Stimulated activated CD8-positive, alpha-beta memory T cell treated with anti-CD3 and anti-CD28 coated beads, Interleukin-7, amount 100 ng/mL, for 4 hours (primary cell): ENCODE measurements at places on chromosomes 7 and 10.

- DNase-seq = no peak
Observed at GRCh38 chr7:108503112-108504026, 22.6 kb downstream of the PNPLA8 start.

- DNase-seq = peak; percentile 26
Observed at GRCh38 chr7:131501422-131501821, 55.0 kb downstream of the PODXL start.

- peak; percentile 58 for DNase-seq
Observed at GRCh38 chr7:17144322-17144721, 154.1 kb upstream of the AHR start.

GRCh38 chr10:67663449-67664087 lies 32.4 kb downstream of the CTNNA3 start:
- no peak for DNase-seq

DNA sequence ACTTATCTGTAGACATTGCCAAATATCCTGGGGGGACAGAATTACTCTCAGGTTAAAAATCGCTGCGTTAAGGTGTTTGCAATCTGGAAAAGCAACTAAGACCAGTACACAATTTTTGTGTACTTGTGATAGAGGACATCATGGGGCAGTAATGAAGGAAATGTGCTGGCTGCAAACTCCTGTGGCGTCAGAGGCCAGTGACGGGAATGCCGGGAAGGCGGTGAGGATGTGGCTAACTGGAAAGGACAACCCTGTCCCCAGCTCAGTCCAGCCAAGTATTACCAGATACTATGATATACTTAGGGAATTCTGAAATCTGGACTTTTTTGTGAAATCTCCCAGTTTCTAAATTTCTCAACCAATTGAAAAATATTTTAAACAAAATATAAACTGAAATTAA lies 103.1 kb upstream of the NANOS1 start:
- DNase-seq = no peak

- DNase-seq = no peak
Observed at GRCh38 chr10:31762316-31762715, 166.3 kb downstream of the ARHGAP12 start.

GRCh38 chr10:96466-96865 lies 38.8 kb upstream of the ZMYND11 start:
- no peak for DNase-seq

GRCh38 chr7:125355899-125356298 lies 426.3 kb upstream of the POT1 start:
- no peak for DNase-seq

DNA sequence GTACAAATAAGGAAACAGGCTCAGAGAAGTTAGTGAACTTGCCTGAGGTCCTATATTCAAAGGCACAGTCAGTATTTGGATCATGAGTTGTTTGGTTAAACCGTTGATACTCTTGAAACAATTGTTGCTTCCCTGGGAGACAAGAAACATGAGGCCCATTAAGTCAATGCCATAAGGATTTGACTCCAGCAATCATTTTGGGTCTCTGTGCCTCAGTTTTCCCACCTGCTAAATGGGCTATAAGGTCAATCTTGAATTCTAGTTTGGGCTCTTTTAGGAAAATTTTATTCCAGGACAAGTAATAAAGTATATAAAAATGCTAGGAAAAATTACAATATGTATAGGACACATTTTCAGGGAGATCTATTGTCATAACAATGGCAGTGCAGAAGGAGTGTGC lies 202.1 kb downstream of the TMEM26 start:
- DNase-seq = no peak

DNA sequence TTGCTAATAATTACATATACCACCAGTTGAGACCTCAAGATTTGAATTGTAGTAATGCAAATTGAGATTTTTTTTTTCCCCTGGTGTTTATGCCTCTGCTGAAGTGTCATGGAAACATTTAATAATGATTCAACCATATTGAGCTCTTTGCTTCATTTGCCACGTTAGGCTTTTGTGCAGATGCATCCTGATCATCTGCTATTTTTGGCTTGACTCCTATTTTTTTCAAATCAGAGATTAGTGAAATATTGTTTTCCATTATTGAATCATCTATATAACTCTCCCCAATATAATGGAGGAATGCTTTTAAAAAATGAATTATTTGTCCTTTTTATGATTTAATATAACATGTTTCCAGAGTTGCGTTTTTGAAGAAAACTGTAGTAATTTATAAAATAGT lies 115.1 kb downstream of the SRI start:
- DNase-seq = no peak

DNA sequence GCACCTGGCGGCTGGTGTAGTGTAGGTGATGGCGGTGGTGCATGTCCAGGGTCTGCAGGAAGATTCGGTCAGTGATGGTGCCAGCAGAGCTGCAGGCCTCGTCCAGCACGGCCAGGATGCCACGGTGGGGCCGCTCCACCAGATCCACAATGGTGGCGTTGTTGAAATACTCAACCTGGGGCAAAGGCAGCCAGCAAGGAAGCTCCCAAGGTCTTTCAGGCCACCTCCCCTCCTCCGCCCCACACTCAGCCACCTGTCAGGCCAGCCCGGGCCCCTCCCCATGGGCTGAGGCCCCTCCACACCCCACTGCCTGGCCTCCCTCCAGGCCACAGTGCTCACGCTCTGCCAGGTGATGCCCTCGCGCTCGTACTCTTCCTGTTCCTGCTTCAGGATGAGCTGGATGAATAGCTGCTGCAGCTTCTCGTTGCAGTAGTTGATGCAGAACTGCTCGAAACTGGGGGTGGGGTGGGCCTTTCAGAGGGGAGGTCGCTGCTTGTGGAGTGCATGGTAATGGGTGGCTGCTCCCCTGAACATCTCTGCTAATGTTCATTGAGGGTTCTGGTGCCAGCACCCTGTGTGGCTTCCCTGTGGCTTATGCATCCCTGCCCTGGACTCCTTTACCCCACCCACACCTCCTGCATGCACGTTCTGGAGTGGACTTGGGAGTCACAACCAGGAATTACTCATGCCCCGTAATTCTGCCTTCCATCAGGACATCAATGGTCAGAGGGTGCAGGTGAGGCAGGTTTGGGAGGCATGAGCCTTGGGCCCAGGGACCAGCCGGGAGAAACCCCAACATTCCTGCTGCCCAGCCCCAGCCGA lies 8.9 kb downstream of the MYO1G start:
- no peak for DNase-seq

GRCh38 chr10:32338262-32338661 lies 8.7 kb downstream of the EPC1 start:
- no peak for DNase-seq

- no peak for DNase-seq
Observed at GRCh38 chr7:128858380-128859231, 4.0 kb upstream of the ATP6V1F start.

GRCh38 chr10:8444630-8445029 lies 390.1 kb downstream of the GATA3 start:
- DNase-seq = peak; percentile 34

DNA sequence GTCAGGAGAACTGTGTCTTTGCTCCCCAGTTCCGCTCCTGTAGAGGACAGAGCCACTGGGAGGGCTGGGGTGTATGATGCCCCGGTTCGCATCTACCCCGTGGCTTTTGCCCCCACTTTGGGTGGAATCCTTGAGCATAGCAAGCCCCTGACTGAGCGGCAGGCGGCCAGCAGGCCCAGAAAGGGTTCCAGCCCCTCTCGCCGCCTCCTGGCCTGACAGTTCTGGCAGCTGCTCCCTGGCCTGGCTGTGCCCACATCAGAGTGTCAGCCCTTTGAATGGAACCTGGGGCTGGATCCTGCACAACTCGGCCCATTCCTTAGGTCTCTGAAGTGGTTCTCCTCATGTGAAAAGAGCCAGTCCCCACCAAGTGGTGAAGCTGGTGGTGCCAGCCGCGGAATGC lies 106.7 kb downstream of the GRK5 start:
- no peak for DNase-seq

- no peak for DNase-seq
Observed at GRCh38 chr7:83366629-83367028, 203.9 kb upstream of the PCLO start.

DNA sequence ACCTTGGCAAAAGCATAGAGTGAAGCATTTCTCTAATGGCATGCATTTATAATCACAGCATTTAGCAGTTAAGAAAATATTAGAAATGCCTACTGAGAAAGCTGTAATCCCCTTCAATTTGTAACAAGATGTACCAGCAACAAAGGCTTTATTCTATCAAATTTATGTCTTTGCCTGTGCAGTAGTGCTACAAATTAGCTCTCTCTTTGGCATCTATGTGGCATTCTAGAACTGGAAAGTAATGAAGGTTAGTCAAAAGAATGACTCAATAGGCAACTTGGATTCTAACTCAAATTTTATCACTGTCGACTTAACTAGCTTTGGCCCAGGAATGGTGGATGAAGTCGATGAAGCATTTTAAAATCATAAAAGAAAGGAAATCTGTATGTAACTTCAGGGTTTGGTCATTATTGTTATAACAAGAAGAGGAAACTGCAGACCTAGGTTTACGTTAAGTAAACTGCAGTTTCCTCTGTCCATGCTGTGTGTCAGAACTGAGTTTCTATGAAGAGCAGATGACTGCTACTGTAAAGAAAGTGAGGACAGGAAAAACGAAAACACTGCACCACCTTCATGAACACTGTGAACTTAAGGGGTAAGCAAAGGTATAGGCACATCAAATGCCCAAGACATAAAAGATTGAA lies 140.0 kb downstream of the RAPGEF5 start:
- no peak for DNase-seq

- no peak for DNase-seq
Observed at GRCh38 chr7:18572154-18572553, 76.6 kb downstream of the HDAC9 start.

DNA sequence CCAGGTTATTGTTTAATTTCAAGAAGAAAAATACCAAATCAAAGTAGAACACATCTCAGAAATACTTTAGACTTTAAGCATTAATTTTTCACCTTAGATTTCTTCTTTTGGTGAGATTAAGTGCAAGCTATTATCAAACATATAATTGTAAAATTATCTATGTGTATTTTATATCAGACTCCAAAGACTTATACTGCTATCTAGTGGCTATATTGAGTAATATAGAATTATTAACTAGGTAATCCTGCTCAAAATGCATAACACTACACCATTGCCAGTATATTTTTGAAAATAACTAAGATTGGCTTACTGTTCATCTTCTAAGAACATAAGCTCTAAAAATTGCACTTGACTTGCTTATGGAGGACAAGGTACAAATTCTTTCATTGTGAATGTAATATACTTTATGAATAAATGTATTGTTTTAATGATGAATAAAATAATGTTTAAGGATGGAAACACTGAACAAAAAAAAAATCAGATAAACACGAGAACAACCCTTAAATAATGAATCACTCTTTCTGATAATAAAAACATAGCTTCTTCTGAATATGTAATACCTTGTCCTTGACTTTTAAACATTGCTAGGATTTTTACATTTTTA lies 86.7 kb upstream of the GNAI1 start:
- DNase-seq = no peak

DNA sequence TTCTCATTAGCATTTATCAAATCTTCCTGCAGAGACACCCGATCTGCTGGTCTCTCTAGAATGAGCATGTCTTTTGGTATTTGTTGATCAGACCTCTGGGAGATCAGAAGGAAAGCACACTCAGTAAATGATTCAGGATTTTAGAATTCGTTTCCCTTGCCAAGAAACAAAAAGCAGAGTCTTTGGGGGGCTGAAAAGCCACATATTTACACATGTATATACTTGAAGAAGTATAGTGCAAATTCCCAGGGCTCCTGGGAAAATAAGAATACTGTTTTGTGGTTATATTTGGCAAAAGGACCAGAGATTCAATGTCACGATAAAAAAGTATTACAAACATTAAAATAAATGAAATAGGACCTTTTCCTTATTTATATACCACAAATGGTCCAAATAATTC lies 100.2 kb downstream of the AGMO start:
- no peak for DNase-seq

DNA sequence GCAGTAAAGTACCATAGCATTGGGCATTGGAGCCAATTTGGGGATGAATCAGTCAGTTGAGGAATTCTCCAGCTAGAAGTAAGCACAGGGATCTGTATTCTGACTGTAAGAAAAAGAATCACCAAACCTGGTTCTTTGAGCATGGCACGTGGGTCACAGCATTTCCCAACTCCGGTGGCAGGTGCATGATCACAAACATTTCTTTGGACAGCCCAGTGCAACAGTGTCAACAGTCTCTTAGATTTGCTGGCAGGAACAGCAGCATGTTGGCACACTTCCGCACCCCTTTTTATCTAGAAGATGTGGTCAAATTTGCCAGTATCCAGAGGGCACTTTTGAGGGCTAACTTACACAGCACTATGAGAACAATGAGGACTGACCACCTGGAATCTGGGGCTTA lies 437.5 kb upstream of the GHITM start:
- no peak for DNase-seq

DNA sequence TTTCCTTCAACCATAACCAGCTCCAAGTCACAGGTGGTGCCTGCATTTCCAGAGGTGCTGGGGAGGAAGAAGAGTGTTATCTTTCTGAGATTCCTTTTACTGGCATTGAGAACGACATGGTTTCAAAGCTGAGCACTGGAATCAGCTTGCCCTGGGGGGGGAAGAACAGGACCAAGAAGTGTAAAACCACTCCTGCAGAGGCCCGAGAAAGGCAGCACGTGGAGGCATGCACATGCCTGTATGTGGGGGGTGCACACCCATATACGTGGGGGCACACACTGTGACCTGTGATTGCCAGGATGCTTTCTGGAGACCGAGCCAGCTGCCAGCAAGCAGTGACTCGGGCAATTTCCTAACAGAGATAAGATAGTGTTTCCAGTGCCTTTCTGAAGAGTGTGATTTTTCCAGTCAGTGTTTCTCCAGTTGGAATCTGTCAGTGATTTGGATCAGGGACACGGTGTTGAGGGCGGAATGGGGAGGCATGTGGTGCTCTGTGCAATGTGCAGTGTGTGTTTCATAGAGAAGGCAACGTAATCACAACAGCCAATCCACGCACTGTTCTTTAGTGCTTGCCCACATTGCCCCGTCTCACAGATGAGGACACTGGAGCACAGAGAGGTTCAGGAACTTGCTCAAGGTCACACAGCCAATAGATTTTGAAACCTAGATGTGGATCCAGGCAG lies 4.2 kb downstream of the LRRC27 start:
- no peak for DNase-seq

GRCh38 chr7:1665549-1666316 lies 4.3 kb upstream of the ELFN1 start:
- no peak for DNase-seq

GRCh38 chr10:86197166-86197790 lies 169.3 kb downstream of the GRID1 start:
- DNase-seq = no peak

GRCh38 chr7:117230276-117231046 lies 92.4 kb downstream of the WNT2 start:
- no peak for DNase-seq

- DNase-seq = no peak
Observed at GRCh38 chr7:105098863-105099515, 85.0 kb downstream of the KMT2E start.

DNA sequence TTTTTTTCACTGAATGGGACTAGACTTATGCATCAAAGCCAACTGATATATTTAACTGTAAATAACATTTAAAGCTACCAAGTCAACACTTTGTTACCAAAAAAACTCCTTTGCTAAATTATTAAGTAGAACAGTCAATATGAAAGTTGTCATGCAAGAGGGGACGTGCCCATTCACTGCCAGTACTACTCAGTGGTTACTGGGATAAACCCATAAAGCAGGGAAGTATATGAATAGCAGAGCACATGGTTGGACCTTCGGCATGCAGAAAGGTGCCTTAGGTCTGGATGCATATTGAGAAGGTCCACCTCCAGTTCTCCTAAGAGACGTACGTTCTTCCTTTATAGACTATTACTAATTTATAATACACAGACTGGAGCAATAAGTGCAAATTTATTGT lies 120.1 kb downstream of the SVOPL start:
- no peak for DNase-seq
